ENCODE measurements at places on chromosomes 6 and 20. TPM values are rescaled to one million over a fixed set of nuclear protein-coding genes. Genes with fewer than 3 reads are reported as not detected.

- H3K27me3 ChIP-seq, result peaks cover 76% of the 10 kb centered on the region
- DNase-seq, result no peak
- no peak overlapping the region for H3K27ac ChIP-seq
- H3K36me3 ChIP-seq, result no peaks in the 10 kb centered on the region
Measured at GRCh38 chr6:166655713-166656229, 28.7 kb upstream of the RPS6KA2 start.

Gene TREML4
- total RNA-seq, result not detected

DNA sequence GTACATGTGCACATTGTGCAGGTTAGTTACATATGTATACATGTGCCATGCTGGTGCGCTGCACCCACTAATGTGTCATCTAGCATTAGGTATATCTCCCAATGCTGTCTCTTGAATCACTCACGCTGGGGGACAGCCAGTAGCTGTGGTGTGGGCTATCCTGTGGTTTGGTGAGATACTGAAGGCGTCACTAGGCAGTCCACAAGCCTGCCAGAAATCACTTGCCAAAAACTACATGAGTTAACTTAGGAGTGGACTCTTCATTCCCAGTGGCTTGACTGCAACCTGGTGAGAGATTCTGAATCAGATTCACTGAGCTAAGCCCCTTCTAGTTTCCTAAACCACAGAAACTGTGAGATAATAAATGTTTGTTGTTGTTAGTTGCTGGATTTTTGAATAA, 191.3 kb downstream of the TSHZ2 start:
- no peak overlapping the region for H3K27ac ChIP-seq
- no peaks in the 10 kb centered on the region for H3K4me1 ChIP-seq
- no peaks in the 10 kb centered on the region for H3K36me3 ChIP-seq
- H3K27me3 ChIP-seq, result no peaks in the 10 kb centered on the region
- no peak overlapping the region for H3K4me3 ChIP-seq
- DNase-seq, result no peak

DNA sequence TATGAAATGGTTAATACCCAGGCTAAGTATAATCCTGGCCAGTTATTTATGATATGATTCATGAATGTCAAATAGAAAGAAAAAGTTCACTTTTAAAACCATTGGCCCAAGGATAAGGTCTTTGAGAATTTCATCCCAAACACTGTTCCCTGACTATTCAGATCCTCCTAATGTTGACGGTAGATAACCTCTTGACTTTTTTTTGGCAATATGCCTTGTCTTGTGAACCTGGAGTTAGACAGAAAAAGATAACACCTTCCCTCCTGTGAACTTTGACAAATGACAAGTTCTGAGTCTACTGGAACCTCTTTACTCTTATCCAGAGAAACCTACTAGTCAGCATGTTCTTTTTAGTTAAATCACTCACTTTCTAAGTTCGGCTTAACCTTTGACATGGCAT, 166.8 kb upstream of the PREP start:
- peaks cover 10% of the 10 kb centered on the region for H3K4me1 ChIP-seq
- H3K27me3 ChIP-seq, result no peaks in the 10 kb centered on the region
- H3K36me3 ChIP-seq, result no peaks in the 10 kb centered on the region
- H3K27ac ChIP-seq, result no peak overlapping the region
- DNase-seq, result peak; percentile 59

GRCh38 chr20:63405102-63405730, 44.1 kb upstream of the CHRNA4 start:
- H3K27ac ChIP-seq, result no peak overlapping the region
- H3K4me3 ChIP-seq, result no peak overlapping the region
- no peaks in the 10 kb centered on the region for H3K4me1 ChIP-seq
- no peaks in the 10 kb centered on the region for H3K36me3 ChIP-seq
- DNase-seq, result no peak

GRCh38 chr6:26003102-26003694, 40.6 kb downstream of the TRIM38 start:
- H3K27ac ChIP-seq, result no peak overlapping the region
- no peaks in the 10 kb centered on the region for H3K27me3 ChIP-seq
- H3K36me3 ChIP-seq, result peaks cover 7% of the 10 kb centered on the region
- H3K4me1 ChIP-seq, result no peaks in the 10 kb centered on the region

DNA sequence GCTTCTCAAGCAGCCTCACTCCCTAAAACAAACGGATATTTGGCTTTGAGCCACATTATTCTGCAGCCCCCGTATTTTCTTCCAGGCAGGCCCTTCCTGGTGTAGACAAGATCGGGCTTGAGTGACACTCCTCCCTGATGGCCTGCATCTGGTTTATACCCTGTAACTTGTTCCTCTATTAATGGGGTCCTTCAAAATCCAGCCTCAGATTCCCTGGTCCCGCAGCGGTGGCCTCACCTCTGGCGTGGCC, 375 bp upstream of the TMEM14C start:
- H3K4me3 ChIP-seq, result peak overlapping the region; percentile 46
- DNase-seq, result no peak
- peaks cover 7% of the 10 kb centered on the region for H3K36me3 ChIP-seq
- H3K27ac ChIP-seq, result peak overlapping the region; percentile 95
- no peaks in the 10 kb centered on the region for H3K27me3 ChIP-seq

DNA sequence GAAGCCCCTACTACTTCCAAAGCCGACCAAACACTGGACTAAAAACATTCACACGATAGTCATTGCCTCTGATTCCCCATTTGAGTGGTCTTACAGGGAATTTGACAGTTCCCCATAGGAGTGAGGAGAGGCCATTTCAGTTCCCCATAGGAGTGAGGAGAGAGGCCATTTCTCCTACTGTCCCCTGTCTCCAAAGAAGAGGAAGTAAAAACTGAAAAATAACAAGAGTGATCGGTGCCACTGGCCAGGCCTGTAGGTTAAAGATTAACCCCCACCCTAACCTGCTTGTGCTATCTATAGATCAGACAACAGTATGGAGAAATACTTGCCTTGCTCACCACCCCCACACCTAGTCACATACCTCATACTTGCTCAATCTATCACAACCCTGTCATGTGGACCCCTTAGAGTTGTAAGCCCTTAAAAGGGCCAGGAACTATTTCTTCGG, 204.0 kb upstream of the MOCS1 start:
- peak; percentile 90 for DNase-seq
- peaks cover 30% of the 10 kb centered on the region for H3K4me1 ChIP-seq
- H3K4me3 ChIP-seq, result peak overlapping the region; percentile 24
- peak overlapping the region; percentile 39 for H3K27ac ChIP-seq
- H3K36me3 ChIP-seq, result no peaks in the 10 kb centered on the region

DNA sequence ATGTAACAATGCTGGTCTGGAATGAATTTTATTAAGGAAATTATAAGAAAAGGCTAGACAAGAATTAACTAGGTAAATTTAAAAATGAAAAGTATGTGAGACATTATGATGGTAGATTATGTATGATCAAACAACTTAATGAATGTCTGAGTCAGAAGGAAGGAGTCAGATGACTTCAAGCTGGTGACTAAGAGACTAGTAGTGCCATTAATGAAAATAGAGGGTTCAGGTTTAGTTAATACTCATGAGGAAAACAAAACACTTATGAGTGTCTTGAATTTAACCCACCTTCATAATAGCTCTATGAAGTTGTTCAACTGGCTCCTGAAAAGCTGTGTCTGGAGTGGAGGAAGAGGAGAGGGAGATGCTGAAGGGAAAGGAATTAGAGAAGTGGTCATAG, 256.3 kb downstream of the ADGRB3 start:
- no peaks in the 10 kb centered on the region for H3K36me3 ChIP-seq
- H3K4me3 ChIP-seq, result no peak overlapping the region
- H3K4me1 ChIP-seq, result no peaks in the 10 kb centered on the region
- no peaks in the 10 kb centered on the region for H3K27me3 ChIP-seq

Gene NKAPL
- not detected for total RNA-seq

Gene RIMS1
- not detected for total RNA-seq

- no peak for DNase-seq
- no peaks in the 10 kb centered on the region for H3K4me1 ChIP-seq
- no peak overlapping the region for H3K4me3 ChIP-seq
Measured at GRCh38 chr20:37365760-37366638, 20.1 kb downstream of the SRC start.

DNA sequence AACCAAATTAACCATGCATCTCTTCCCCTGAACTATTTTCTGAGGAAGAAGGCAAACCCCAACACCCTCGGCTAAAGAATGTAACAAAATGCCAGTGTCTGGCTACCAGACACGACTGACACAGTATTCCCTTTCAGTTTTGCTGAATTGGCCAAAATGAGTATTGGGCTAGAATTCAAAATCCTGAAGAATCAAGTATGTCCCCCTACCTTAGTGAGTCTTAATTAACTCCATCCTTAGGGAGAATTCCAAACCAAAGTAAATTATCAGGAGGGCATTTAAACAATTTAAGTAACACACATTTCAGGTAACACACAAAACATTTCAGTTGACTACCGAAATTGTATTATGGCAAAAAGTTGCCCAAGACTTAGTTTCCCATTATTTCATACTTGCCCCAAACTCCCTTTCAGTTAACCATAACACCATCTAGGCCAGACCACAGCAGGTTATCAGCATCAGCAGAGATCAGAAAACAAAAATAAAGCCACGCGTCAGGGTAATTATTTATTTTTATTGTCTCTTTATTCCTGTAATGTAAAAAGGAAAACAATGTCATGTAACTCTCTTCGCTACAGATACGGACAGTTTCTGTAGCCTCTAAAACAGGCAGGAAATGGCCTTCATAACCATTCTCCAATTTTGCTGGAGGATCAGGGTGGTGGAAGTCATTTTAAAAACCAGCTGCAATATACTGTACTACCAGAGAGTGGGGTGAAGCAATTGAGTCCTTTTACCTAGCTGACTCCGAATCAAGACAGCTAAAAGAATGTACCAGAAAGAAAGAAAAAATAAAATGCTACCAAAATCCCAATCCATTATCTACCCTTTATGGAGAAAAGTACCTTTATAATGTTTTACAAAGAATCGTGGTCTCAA, 1.9 kb downstream of the SNX5 start:
- DNase-seq, result peak; percentile 67
- peak overlapping the region; percentile 97 for H3K27ac ChIP-seq
- peaks cover 52% of the 10 kb centered on the region for H3K4me1 ChIP-seq
- peaks cover 1% of the 10 kb centered on the region for H3K36me3 ChIP-seq
- peak overlapping the region; percentile 89 for H3K4me3 ChIP-seq

DNA sequence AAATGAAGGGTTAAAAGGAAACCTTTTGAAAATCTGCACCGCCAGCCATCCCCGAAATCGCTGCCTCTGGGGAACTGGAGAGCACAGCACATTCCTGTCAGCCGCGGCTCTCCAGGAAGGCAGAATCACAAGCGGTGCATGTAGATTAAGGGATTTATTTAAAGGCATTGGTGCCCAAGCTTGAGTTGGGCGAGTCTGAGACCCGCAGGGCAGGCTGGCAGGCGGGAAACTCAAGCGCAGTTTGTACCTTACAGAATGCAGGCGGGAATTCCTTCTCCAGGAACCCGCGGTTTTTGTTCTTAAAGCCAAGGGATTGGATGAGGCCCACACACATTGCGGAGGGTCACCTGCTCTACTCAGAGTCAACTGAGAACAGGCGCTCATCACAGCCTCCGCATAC, 10.8 kb downstream of the GPR31 start:
- peaks cover 3% of the 10 kb centered on the region for H3K4me1 ChIP-seq
- H3K27ac ChIP-seq, result no peak overlapping the region
- no peak overlapping the region for H3K4me3 ChIP-seq
- no peak for DNase-seq
- H3K27me3 ChIP-seq, result peaks cover 89% of the 10 kb centered on the region
- no peaks in the 10 kb centered on the region for H3K36me3 ChIP-seq

DNA sequence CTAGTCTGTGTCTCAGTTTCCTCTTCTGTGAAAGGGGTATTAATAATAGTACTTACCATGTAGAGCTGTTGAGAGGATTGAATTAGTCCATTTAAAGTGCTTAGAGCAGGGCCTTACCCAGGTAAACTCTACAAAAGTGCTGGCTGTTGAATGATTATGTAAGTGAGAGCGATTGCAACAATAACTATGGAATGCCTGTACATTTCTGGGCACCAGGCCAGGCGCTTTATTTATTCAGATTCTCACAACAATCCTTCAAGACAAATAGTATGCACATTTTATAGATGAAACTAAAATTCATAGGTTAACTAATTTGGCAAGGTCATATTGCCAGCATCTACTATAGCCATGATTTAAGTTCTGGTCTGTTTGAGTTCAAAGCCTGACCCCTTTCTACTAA, 78.3 kb upstream of the MMS22L start:
- no peaks in the 10 kb centered on the region for H3K27me3 ChIP-seq
- H3K4me3 ChIP-seq, result no peak overlapping the region
- H3K27ac ChIP-seq, result no peak overlapping the region
- no peaks in the 10 kb centered on the region for H3K4me1 ChIP-seq

Gene MARCKS
- total RNA-seq, result 46.7 TPM

DNA sequence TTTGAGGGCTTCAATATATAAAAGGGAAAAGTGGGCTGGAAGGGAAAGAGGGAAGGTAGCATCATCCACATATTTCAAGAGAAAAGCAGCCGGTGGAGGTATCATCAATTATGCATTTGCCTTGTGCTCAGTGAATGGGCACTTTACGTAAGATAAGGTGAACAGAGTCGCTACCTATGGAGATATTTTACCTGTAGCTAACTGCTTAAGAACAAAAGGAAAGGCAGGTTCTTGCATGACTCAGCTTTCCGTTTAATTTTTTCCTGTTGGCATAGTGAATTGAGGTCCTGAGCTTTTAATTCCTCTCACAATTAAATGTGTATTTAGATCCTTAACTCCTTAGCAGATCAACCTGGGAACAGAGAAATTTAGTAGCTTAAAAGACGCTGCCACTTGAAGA, 25.5 kb upstream of the PLCB4 start:
- no peak for DNase-seq
- H3K27me3 ChIP-seq, result no peaks in the 10 kb centered on the region
- no peaks in the 10 kb centered on the region for H3K36me3 ChIP-seq
- H3K4me3 ChIP-seq, result no peak overlapping the region
- H3K27ac ChIP-seq, result no peak overlapping the region
- no peaks in the 10 kb centered on the region for H3K4me1 ChIP-seq

Gene EFHC1
- 23.4 TPM for total RNA-seq

Gene SNAI1
- total RNA-seq, result 1.3 TPM

Data from HepG2 (cell line).